ENCODE measurements at places on chromosomes 12 and 14.

DNA sequence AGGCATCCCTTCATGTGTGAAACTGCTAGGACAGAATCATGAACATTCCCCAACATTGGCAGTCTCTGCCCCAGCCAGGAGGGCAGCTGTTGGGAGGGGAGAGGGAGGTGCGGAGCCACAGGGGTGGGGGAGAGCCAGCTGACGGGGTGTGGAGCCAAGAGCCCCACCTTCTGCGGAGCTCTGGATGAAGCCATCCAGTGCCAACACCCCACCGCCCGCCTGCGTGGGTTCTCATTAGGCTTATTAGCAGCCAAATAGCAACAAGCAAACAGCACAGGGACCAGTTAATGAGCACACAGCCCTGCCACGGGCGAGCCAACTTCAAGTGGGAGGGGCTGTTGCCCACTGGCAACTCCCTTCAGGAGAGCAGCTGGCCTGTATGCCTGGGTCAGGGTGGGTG is 12.1 kb downstream of the LTBP2 start:
- DNase-seq, result no peak

DNA sequence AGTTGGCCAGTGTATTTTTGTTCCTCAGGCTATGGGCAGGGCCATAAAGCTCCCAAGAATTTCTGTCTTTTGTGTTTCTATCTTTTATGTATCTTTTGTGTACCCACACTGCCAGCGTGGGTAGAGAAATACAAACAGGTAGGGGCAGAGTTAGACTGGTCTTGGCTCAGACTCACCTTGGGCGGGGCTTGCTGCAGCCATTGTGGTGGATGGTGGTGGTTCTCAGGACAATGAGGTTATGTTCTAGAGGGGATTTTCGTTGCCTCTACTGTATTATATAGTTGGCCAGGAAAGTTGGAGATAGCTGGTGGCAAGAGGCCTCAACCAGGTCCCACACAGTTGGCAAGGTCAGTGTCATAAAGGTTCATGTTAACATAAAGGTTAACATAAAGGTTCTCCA is 977.5 kb upstream of the LRFN5 start:
- no peak for DNase-seq

GRCh38 chr12:52220477-52220876 is 12.6 kb upstream of the KRT7 start:
- DNase-seq, result no peak

GRCh38 chr12:57044468-57044867 is 5.5 kb downstream of the MYO1A start:
- DNase-seq, result no peak

DNA sequence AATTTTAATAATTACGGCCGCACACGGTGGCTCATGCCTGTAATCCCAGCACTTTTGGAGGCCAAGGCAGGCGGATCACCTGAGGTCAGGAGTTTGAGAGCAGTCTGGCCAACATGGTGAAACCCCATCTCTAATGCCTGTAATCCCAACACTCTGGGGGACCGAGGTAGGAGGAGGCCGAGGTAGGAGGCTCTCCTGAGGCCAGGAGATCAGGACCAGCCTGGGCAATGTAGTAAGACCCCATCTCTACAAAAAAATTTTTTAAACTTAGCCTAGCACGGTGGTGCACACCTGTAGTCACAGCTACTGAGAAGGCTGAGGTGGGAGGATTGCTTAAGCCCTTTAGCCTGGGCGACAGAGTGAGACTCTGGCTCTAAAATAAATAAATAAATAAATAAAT is 5.6 kb upstream of the CFAP73 start:
- DNase-seq, result no peak

GRCh38 chr12:79885911-79886490 is 48.9 kb downstream of the PPP1R12A start:
- no peak for DNase-seq
